ENCODE measurements at places on chromosomes 16 and 17.

DNA sequence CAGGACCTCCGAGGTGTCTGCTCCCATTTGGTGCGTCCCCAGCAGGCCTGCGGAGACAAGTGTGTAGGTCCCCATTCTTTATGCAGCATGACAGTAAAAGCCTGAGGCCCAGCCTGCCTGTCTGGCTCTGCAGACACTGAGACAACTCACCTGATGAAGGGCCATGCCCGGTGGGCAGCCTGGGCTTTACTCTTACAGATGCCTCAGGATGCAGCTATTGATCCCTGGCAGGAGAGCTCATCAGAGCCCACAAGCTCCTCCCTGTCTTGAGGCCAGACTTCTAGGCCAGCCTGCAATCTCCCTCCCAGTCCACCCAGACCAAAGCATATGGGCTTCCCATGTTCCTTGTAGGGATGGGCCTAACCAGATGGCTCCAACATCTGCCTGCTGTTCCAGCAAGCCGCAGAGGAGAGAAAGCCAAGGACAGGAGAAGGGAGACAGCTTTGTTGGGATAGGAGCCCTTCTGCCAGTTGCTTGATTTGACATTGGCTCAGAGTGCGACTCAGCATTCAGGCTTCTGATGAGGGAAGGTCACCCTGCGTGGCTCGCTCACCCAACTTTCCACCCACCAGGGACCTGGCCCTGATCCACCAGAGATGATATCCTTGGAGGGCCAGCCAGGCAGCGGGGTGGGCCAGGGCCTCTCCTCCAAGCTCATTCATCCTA, 87.5 kb downstream of the SOCS1 start:
- no peak for DNase-seq

- DNase-seq: peak; percentile 32
Observed at GRCh38 chr17:32871746-32872145, 5.2 kb downstream of the MYO1D start.

DNA sequence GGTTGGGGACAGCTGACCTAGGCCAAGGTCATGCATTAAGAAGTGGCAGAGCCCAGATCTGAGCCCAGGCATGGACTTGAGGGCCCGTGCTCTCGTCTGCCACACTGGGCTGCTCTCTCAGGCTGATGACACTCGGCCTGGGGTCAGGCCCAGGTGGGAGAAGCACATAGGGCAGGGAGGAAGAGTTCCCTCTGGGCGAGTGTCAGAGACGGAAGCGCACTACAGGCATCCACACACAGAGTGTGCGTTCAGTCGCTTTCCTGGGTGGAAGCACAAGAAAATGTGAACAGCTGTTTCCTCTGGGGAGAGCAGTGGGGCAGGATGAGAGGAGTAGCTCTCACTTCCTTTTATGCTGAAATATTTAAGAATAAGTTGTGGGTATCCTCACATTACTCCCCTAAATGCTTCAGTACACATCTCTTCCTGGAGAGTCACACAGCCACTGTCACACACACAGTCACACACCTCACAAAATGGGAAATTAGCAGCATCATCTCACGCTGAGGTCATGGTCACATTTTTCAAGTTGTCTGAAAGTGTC, 59.7 kb downstream of the B9D1 start:
- DNase-seq: peak; percentile 76

DNA sequence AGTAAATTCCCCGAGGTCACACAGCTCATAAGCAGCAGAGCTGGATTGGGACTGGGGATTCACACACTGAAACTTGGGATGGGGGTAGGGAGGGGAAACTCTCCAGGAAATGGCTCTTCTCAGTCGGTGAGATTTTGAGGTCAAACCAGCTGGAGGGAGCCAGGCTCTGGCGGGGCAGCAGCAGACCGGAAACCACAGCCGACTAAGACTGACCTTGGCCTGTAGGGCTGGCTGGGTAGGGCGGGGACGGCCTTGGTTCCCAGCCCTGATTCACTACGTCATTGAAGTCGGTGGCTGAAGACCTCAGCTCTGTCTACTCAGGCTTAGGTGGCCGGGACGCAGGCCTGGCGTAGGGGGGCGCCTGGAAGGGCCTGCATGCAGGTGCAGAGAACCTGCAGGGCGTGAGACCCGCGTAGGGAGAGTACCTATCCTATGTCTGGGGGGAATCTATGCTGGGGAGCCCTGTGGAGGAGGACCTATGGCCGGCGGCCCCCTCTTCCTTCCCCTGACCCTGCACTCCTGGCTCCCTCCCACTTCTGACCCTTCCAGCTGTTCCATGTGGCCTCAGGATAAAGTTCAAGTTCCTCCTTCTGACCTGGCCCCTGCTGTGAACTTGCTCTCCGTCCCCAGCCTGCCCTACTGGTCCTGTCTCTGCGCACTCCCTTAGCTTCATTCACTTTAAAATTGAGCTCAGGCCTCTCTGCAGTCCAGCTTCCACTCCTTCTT, 11.9 kb upstream of the SLC4A1 start:
- peak; percentile 60 for DNase-seq

- no peak for DNase-seq
Observed at GRCh38 chr17:20091174-20092029, 82.2 kb downstream of the SPECC1 start.

DNA sequence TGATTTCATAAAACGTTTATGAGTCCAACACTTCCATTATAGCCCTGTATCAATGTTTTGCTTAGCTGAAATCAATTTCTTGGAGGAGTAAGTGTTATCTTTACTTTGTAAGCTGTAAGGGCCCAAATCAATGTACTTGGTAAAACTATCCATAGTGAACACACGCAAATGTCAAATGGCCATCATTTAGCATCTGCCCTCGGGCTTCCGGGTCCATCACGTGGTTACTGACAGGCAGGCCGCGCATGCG, 687 bp upstream of the NARF start:
- no peak for DNase-seq

GRCh38 chr16:82152196-82152595, 17.8 kb downstream of the MPHOSPH6 start:
- no peak for DNase-seq

DNA sequence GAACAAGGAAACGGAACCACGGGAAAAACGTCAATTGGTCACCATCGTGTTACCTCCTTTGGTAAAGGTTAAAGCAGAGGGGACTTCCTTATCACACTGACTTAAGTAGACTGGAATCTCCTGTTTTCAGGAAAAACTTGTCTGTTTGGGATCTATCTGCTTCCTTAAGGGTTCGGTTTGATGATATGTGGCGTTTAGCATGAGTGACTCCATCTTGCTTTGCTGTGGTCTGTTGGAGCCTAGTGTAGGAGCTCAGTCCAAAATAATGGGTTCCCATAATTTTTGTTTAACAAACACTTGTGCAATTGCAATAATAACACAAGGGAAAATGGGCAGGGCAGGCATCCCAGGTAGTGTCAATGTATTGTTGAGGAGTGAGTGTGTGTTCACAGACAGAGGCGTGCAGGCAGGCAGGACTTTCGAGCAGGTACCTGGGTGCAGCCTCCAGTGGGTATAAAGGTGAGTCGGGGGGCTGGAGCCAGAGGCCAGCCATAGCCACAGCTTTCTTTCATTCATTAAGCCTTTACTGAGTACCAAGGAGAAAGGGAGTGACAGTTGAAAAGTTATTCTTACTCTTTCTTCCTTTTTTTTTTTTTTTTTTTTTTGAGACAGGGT, 4.3 kb upstream of the ENGASE start:
- DNase-seq: no peak

- DNase-seq: no peak
Observed at GRCh38 chr16:66885491-66885890, 5.2 kb downstream of the PDP2 start.

GRCh38 chr16:4209666-4210065, 32.2 kb downstream of the SRL start:
- DNase-seq: no peak

GRCh38 chr16:88067530-88068411, 116.5 kb downstream of the BANP start:
- DNase-seq: no peak

DNA sequence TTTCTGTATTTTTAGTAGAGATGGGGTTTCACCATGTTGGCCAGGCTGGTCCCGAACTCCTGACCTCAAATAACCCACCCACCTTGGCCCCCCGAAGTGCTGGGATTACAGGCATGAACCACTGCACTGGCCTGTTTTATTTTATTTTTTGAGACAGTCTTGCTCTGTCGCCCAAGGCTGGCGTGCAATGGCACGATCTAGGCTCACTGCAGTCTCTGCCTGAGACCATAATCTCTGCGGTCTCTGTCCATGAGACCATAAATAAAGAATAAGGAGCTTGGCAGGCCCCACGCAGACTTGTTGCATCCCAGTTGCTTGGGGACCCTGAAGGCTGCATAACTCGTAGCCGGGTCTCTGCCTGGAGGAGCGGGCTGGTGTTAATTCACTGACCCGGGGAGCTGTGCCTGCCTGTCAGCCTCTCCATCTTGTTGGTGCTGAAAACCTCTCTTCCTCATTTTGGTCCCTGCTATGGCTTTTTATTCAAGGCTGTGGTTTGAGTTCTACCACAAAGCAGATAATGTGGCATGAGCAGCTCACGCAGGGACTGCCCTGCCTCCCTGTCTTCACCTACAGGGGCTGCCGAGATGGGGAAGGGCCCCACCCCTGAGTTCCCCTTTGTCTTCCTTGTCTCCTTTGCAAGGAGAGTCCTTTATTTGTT, 82.1 kb downstream of the MSI2 start:
- peak; percentile 89 for DNase-seq

DNA sequence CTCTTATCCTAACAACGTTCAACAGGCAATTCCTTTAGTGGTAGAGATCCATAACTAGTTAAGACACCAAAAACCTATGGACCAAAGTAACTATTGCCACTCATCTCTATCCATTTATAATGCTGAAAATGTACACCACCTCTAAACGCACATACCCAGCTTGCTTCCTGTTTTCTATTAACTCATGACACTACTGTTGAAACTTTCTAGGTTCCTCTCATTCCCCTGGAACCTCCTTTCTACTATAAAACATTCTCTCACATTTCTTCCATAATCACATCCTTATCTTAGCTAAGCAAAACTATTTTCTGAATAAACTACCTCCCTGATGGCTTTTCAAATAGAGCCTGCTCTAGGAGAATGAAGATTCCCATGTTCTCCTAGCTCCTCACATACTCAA, 42.9 kb upstream of the KSR1 start:
- DNase-seq: peak; percentile 21

- DNase-seq: peak; percentile 68
Observed at GRCh38 chr17:78130090-78130436, 508 bp upstream of the TMC8 start.

DNA sequence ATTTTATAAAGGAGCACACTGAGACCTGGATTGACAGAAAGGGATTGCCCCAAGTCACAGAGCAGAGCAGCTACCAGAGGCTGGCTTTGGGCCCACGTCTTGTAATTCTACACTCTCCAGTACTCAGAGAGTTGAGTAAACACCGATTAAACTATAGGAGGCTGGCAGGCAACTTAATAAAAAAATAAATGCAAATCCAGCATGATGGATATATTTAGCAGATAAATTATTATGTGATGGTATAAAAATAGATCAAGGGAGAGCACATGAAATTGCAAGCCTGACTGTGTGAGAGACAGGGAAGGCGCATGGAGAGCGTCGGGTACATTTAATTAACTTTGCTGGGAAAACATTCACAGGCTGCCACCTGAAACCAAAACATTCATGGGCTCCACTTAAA, 87.7 kb upstream of the CCL2 start:
- no peak for DNase-seq

- DNase-seq: no peak
Observed at GRCh38 chr16:87790292-87791100, 24.7 kb upstream of the KLHDC4 start.

- no peak for DNase-seq
Observed at GRCh38 chr17:49518346-49519078, 23.4 kb downstream of the NGFR start.

GRCh38 chr16:88558457-88559442, 11.5 kb upstream of the ZC3H18 start:
- peak; percentile 72 for DNase-seq

GRCh38 chr16:56298948-56299596, 107.8 kb downstream of the GNAO1 start:
- DNase-seq: peak; percentile 58

- DNase-seq: no peak
Observed at GRCh38 chr17:60559995-60560859, 34.2 kb upstream of the APPBP2 start.

DNA sequence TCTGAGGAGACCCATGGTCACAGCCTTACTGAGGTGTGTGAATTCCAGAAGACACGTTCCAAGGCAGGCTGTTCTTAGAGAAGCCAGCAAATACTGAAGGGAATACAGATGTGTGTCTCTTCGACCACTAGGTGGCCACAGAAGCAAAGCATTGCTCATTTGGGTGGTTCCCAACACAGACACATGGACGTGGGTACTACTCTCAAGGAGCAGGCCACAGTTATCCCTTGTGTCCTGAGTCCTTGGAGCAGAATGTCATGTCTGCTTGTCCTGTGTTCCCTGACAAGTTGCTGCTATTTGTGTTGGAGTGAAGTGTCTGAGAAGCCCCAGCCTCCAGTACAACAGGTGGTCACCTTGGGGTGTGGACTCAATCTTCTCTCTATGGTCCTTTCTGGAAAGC, 30.3 kb downstream of the HMOX2 start:
- peak; percentile 78 for DNase-seq

DNA sequence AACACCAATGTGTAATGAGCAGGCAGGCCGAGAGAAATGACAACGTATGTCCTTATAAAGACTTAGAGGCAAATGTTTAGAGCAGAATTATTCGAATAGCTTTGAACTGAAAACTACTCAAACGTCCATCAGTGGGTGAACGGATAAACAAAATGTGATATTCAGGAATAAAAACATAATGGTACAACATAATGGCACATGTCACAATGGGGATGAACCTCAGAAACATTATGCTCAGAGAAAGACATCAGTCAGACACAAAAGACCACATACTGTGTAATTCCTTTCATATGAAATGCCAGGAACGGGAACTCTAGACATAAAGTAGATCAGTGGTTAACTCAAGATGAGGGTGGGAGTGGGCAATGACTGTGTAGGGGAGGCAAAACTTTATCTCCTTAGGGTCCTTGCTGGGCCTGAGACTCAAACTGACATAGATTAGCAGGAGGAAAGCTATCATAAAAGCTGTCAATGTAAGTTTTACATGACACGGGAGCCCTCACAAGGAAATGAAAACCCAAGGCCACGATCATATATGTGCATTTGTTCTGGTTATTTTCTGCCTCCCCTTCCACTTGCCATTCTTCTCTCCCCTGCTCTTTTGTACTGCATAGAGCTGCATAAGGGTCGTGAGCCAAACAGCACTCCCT, 14.8 kb upstream of the ARL4D start:
- DNase-seq: no peak

GRCh38 chr17:59830007-59830630, 62.6 kb downstream of the TUBD1 start:
- DNase-seq: no peak

- no peak for DNase-seq
Observed at GRCh38 chr17:32504166-32504990, 17.6 kb downstream of the CDK5R1 start.

DNA sequence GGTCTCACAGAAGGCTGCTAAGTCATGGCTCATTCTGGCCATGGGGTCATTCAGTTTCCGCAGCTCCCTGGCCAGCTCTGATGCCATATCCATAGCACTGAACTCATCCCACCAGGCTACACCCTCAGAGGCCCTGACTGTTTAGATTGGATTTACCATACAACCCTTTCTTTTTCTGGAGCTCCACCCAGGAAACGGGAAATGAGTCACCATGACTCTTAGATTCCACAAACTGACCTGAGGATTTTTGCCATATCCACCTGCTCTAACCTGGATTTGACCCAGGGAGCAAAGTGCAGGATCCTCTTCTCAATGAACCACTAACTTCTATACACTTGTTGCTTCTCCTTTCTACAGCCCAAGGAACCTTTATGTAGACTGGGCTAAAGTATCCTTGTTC, 20.3 kb upstream of the CALB2 start:
- no peak for DNase-seq

- no peak for DNase-seq
Observed at GRCh38 chr17:522919-523318, 170.3 kb upstream of the RPH3AL start.

Measured in common myeloid progenitor, CD34-positive (primary cell).